Right lung (tissue), 10 donors: ENCODE measurements at places on chromosomes 4 and X.

- DNase-seq: no peak
These were observed 98.5 kb downstream of the ADGRA3 start for GRCh38 chr4:22417408-22417807.

DNA sequence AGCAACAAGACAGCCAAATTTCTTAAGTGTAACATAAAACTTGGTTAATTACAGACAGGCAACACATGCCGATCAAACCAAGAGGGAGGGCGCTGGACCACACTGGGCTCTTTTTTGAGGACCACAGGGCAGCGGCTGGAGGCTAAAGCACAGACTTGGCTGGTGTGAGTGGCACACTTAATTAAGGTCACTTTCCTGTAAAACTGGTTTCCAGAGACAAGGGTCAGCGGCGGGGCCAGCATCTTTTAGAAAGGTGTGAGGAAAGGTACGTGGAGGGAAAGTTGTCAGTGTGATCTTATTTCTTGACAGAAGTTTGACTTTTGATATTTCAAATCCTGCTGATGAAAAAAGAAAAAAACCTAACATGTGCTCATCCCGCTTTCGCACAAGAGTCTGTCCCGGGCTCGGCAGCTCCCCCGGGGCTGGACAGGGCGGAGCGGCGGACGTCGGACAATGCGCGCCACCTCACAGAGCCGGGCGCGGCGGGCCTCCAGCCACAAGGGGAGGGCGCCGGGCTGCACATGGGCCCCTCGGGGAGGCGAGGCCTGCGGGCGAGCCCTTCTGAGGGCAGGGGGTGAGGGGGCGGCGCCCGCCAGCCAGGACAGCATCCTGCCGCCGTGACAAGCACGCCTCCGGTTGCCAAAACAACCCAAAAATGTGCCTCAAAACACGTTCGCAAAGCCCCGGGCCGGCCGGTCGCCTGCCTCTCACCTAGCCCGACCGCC, 660 bp upstream of the HSPA4L start:
- no peak for DNase-seq

DNA sequence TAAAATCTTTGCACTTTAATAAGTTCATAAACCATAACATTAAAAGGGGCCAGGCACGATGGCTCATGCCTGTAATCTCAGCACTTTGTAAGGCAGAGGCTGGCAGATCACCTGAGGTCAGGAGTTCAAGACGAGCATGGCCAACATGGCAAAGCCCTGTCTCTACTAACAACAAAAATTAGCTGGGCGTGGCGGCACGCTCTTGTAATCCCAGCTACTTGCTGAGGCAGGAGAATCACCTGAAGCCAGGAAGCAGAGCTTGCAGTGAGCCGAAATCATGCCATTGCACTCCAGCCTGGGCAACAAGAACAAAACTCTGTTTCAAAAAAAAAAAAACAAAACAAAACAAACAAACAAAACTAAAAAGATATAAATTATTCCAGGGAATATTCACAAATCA, 595.2 kb upstream of the LCORL start:
- no peak for DNase-seq

DNA sequence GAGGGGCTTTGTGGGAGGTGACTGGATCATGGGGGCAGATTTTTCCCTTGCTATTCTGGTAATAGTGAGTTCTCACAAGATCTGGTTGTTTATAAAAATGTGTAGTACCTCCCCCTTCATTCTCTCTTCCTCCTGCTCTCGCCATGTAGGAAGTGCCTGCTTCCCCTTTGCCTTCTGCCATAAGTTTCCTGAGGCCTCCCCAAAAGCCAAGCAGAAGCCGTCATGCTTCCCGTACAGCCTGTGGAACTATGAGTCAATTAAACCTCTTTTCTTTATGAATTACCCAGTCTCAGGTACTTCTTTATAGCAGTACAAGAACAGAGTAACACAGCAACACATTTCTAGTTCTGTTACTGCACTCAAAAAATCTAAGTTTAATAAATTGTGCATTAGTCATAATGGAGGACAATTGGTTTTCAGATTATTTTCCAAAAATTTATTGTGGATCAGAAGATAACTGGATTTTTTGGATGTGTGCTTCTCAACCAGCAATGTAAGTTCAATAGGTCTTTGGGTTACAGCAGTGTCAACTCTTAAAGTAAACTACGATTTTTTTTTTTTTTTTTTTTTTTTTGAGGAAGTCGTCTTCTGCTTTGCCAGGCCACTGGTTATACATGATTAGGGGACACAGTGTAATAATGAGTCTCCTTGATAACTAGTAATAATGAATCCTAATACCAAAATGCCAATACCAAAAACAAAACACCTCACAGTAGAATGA, 69.9 kb downstream of the CHIC2 start:
- no peak for DNase-seq

GRCh38 chrX:148825696-148826095, 325.3 kb downstream of the AFF2 start:
- DNase-seq: no peak

GRCh38 chrX:16319929-16320328, 152.6 kb downstream of the MAGEB17 start:
- no peak for DNase-seq
